HCT116 (cell line): ENCODE measurements at places on chromosomes 6 and 20. TPM values are rescaled to one million over a fixed set of nuclear protein-coding genes. Genes with fewer than 3 reads are reported as not detected.

AGPAT4 gene
- total RNA-seq = 15.5 TPM

LY86 gene
- not detected for total RNA-seq

ZSCAN12 gene
- 0.81 TPM for total RNA-seq

PARD6B gene
- total RNA-seq = 41.3 TPM

SLC22A1 gene
- total RNA-seq = 0.86 TPM

PAK5 gene
- total RNA-seq = not detected

ADA gene
- total RNA-seq = 25.9 TPM

RSPH9 gene
- total RNA-seq = not detected

CRISP2 gene
- not detected for total RNA-seq

ELOVL4 gene
- not detected for total RNA-seq

SS18L1 gene
- total RNA-seq = 28.1 TPM

DEFB132 gene
- not detected for total RNA-seq
